H1 (cell line): ENCODE measurements at places on chromosomes 7 and 10. TPM values are rescaled to one million over a fixed set of nuclear protein-coding genes. Genes with fewer than 3 reads are reported as not detected.

EPHB6 gene
- total RNA-seq: 19.7 TPM in 2 replicates

TRIM50 gene
- total RNA-seq: 0.31 TPM in 1 of 2 replicates, not detected in the other

GHRHR gene
- 6.1 and 6.5 TPM in 2 replicates for total RNA-seq

ITGB8 gene
- 3.6 TPM in 2 replicates for total RNA-seq

NMT2 gene
- total RNA-seq: 15.4 and 16.6 TPM in 2 replicates

COMTD1 gene
- 31.9 and 32.5 TPM in 2 replicates for total RNA-seq

KNDC1 gene
- total RNA-seq: 16.7 and 19.3 TPM in 2 replicates

DNA sequence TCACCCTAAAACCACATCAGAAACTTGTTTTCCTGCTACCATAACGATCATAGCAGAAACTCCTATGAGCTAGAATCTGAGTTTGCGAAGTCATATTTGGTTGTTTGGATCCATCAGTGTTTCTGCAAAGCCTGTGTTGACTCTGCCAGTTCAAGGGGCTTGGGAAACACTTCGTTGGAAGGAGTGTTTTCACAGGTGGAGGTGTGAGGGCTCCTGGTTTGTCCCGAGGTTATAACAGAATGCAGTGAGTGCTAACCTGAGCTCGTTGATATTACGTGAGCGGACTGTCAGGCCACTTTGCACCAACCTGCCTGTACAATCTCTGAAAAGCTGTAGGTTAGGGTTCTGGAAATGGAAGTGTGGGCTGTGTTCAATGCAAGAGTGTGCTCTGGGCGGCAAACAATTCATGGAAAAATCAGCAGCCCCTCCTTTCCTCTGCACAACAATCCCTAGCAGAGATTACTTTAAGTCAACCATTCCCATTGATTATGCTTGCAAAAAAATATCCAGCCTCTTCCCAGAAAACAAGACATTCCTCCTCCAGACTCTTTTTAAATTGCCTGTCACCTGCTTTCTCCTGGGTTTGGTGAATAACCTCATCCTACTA, 622.0 kb downstream of the TYW1 start:
- peaks cover 7% of the 10 kb centered on the region; the same call in 1 of the 2 replicates for H3K4me1 ChIP-seq
- H3K27ac ChIP-seq: no peak overlapping the region
- DNase-seq: no peak
- no peaks in the 10 kb centered on the region for H3K27me3 ChIP-seq
- H3K36me3 ChIP-seq: no peaks in the 10 kb centered on the region
- no peak overlapping the region for H3K4me3 ChIP-seq

GRCh38 chr10:120462018-120462682, 5.1 kb downstream of the PLPP4 start:
- H3K27ac ChIP-seq: no peak overlapping the region
- H3K4me1 ChIP-seq: no peaks in the 10 kb centered on the region
- no peak overlapping the region for H3K4me3 ChIP-seq
- peaks cover 26% of the 10 kb centered on the region for H3K27me3 ChIP-seq
- peaks cover 2% of the 10 kb centered on the region; the same call in 1 of the 2 replicates for H3K36me3 ChIP-seq

DNA sequence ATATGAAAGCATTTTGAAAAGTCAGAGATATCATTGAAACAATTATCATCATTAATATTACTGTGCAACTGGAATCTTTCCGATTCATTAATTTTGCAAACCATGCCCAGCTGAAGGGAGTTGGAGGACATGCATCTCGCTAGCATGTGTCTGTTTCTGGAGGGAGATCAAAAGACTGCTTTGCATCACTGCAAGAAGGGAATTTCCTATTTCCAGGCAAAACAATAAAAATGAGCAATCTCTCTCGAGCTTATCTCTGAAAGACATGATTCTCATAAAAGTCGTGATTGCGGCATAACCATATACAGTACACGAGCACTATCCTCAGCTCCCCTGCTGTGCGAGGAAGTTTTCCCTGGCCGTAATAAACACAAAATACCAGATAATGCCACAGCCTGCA, 607.6 kb upstream of the DPP6 start:
- no peak overlapping the region for H3K4me3 ChIP-seq
- H3K27me3 ChIP-seq: no peaks in the 10 kb centered on the region
- H3K27ac ChIP-seq: no peak overlapping the region

- no peak overlapping the region for H3K27ac ChIP-seq
- H3K36me3 ChIP-seq: no peaks in the 10 kb centered on the region
- H3K27me3 ChIP-seq: no peaks in the 10 kb centered on the region
- peaks cover 16% of the 10 kb centered on the region for H3K4me1 ChIP-seq
These were observed 940 bp upstream of the PSD start for GRCh38 chr10:102419269-102420180.

- no peak for DNase-seq
- H3K27me3 ChIP-seq: no peaks in the 10 kb centered on the region
- no peak overlapping the region for H3K27ac ChIP-seq
- no peak overlapping the region for H3K4me3 ChIP-seq
These were observed 26.2 kb downstream of the CCDC3 start for GRCh38 chr10:12975266-12975665.

DNA sequence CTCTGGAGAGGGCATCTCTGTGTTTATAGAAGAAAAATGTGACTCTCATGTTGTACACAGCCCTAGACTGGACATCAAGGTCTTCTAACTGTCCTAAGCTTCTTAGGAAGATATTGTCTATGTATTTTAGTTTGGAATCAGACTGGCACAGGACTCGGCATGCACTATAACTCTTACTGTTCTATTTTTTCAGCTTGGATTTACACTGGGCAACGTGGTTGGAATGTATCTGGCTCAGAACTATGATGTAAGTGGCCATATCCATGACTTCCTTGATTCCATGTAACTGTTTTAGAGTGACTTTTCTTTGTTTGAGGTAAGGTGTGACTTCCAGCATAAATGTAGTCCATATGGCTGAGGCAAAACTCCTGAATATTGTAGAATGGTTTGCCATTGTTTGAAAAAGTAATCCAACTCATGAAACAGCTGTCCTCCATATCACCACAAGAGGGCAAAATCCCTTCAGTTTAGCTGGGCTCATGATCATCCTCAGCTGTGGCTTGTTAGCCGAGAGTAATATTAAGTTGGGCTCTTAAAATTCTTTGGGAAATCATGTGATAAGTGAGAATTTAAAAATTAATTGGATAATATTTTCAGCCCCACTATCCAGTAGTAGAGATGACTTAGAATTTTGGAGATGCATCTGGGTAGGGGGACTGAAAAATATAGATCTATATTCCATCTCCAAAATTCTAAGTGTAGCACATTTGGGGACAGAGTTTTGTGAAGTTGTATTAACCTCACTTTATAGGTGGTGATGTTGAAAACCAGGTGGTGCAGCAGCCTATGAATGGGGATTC, 10.4 kb downstream of the STMP1 start:
- H3K27ac ChIP-seq: no peak overlapping the region
- peaks cover 7% of the 10 kb centered on the region; the same call in 1 of the 2 replicates for H3K36me3 ChIP-seq
- no peaks in the 10 kb centered on the region for H3K4me1 ChIP-seq
- H3K4me3 ChIP-seq: no peak overlapping the region
- no peaks in the 10 kb centered on the region for H3K27me3 ChIP-seq
- no peak for DNase-seq

DNA sequence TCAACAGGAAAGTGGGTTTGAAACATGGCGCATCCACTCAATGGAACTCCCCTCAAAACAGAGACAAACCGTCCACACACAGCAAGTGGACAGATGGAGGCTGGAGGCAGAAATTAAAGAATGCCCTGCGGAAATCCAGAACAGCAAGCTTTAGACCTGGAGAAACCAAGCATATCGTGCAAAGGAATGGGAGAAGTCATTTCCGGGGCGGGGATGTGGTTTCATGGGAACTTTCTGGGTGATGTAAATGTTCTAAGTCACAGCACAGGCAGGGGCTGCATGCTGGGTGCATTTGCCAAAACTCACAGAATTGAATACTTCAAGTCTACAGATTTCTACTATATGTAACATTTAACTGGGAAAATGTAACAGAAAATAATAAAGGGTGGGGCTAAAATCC, 213.0 kb downstream of the PTPRN2 start:
- H3K36me3 ChIP-seq: no peaks in the 10 kb centered on the region
- H3K4me1 ChIP-seq: no peaks in the 10 kb centered on the region
- H3K27me3 ChIP-seq: no peaks in the 10 kb centered on the region
- no peak overlapping the region for H3K4me3 ChIP-seq

- no peak overlapping the region for H3K4me3 ChIP-seq
- H3K4me1 ChIP-seq: no peaks in the 10 kb centered on the region
- H3K27me3 ChIP-seq: no peaks in the 10 kb centered on the region
- DNase-seq: no peak
- no peak overlapping the region; the same call in 1 of the 2 replicates for H3K27ac ChIP-seq
These were observed 144.4 kb downstream of the PTPN20 start for GRCh38 chr10:47055386-47056246.

DNA sequence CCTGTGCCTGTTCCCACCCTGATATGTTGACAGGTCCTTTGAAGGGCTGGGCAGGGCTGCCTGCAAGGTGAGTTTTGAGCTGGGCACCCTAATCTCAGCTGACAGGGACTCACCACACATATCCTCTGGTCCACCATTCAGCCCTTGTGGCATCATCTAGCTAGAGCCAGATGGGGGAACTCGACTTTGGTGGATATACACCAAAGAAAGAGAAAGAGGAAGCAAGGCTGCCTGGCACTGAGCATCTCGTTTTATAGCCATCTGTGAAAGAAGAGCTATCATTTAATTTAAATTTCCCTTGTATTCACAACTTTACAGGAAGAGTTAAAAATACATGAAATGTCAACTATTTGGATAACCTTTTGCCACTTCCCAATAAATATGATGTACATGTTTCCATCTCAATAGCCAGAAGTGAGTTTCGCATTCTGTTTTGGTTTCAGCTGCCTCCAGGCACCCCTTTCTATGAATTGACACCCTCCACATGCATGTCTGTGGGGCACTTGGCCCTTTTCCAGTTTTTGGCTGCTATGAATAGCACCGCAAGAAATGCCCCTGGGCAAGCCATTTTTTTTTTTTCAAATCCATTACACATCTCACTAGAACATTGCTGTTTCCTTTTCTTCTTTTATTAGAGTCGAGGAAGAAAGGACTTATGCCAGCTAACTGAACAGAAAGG, 22.9 kb upstream of the GRB10 start:
- no peaks in the 10 kb centered on the region for H3K4me1 ChIP-seq
- no peaks in the 10 kb centered on the region for H3K36me3 ChIP-seq
- no peak overlapping the region for H3K27ac ChIP-seq
- no peak for DNase-seq
- H3K27me3 ChIP-seq: no peaks in the 10 kb centered on the region
- no peak overlapping the region for H3K4me3 ChIP-seq

- no peaks in the 10 kb centered on the region for H3K27me3 ChIP-seq
- H3K36me3 ChIP-seq: no peaks in the 10 kb centered on the region
- DNase-seq: no peak
- H3K4me3 ChIP-seq: no peak overlapping the region
- no peak overlapping the region for H3K27ac ChIP-seq
These were observed 168.1 kb downstream of the GPR37 start for GRCh38 chr7:124597509-124597908.

- no peak overlapping the region for H3K4me3 ChIP-seq
- no peak overlapping the region for H3K27ac ChIP-seq
- no peaks in the 10 kb centered on the region for H3K36me3 ChIP-seq
- no peaks in the 10 kb centered on the region for H3K27me3 ChIP-seq
These were observed 157.4 kb downstream of the EVX1 start for GRCh38 chr7:27399791-27400567.

GRCh38 chr7:28605427-28606085, 193.2 kb downstream of the CREB5 start:
- H3K27me3 ChIP-seq: no peaks in the 10 kb centered on the region
- H3K36me3 ChIP-seq: no peaks in the 10 kb centered on the region
- no peak for DNase-seq
- H3K27ac ChIP-seq: no peak overlapping the region

DNA sequence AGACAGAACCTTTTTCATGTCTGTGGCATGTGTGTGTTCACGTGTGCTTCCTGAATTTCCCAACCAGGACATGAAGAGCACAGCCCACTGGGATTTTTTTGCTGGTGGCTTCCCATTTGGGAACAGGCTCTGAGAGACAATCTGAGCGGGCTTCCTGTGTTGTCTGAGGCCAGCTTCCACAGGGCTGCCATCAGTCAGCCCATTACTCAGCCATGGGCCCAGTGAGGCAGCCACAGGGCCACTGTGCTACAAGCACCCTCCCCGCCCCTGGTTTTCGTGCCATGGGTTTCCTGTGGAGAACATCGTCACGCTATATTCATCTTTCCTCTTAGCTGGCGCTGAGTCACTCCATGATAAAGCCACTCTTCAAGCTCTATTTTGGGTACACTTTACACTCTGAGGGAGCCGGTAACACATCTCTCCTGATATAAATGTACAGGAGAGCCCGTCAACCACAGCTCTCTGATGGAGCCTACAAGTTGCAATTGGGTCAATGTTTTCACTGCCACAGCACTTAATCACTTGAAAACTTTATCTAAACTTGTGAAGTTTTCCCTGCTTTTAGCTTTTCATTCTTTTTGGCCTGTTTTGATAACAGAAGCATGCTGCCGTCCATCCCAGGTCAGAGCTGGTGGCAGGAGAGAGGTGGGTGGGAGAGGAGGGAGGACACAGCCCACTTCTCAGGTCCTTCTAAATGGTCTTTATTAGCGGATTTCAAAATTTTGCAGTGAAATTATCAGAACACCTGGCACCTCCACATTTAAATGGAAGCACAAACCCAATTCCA, 96.9 kb downstream of the HIPK2 start:
- no peaks in the 10 kb centered on the region for H3K27me3 ChIP-seq
- peaks cover 13% of the 10 kb centered on the region for H3K4me1 ChIP-seq
- no peak for DNase-seq
- H3K27ac ChIP-seq: no peak overlapping the region

- H3K27me3 ChIP-seq: no peaks in the 10 kb centered on the region
- H3K4me3 ChIP-seq: no peak overlapping the region
- peaks cover 6% of the 10 kb centered on the region; the same call in 1 of the 2 replicates for H3K4me1 ChIP-seq
- H3K36me3 ChIP-seq: no peaks in the 10 kb centered on the region
- DNase-seq: no peak
These were observed 19.5 kb downstream of the RBM33 start for GRCh38 chr7:155663937-155664336.

- no peak for DNase-seq
- no peak overlapping the region for H3K4me3 ChIP-seq
- peaks cover 25% of the 10 kb centered on the region for H3K4me1 ChIP-seq
- H3K27me3 ChIP-seq: no peaks in the 10 kb centered on the region
- H3K27ac ChIP-seq: peak overlapping the region; percentile 31; the same call in 1 of the 2 replicates
These were observed 286.8 kb downstream of the PARD3 start for GRCh38 chr10:34528320-34528719.

- no peak overlapping the region for H3K4me3 ChIP-seq
- H3K27me3 ChIP-seq: no peaks in the 10 kb centered on the region
- no peaks in the 10 kb centered on the region for H3K36me3 ChIP-seq
- no peak for DNase-seq
- peaks cover 13% of the 10 kb centered on the region for H3K4me1 ChIP-seq
These were observed 65.4 kb downstream of the CDK14 start for GRCh38 chr7:90661290-90662151.

GRCh38 chr10:112637901-112638300, 190.9 kb downstream of the VTI1A start:
- no peaks in the 10 kb centered on the region for H3K36me3 ChIP-seq
- H3K4me3 ChIP-seq: no peak overlapping the region
- DNase-seq: no peak
- no peaks in the 10 kb centered on the region for H3K4me1 ChIP-seq
- no peaks in the 10 kb centered on the region for H3K27me3 ChIP-seq
- no peak overlapping the region for H3K27ac ChIP-seq
